Globus pallidus (tissue), 1 donor: ENCODE measurements at places on chromosomes 12 and 14.

- DNase-seq, result no peak
These were observed 272.2 kb downstream of the ALG10B start for GRCh38 chr12:38588624-38589305.

- DNase-seq, result peak; percentile 67
These were observed 375.3 kb downstream of the C12orf75 start for GRCh38 chr12:105705765-105706164.

- DNase-seq, result no peak
These were observed 1.3 kb downstream of the PNP start for GRCh38 chr14:20470603-20470901.

- DNase-seq, result no peak
These were observed 148.8 kb upstream of the BMP4 start for GRCh38 chr14:54105406-54105805.

- DNase-seq, result no peak
These were observed 636 bp downstream of the ZFYVE21 start for GRCh38 chr14:103716091-103716801.

DNA sequence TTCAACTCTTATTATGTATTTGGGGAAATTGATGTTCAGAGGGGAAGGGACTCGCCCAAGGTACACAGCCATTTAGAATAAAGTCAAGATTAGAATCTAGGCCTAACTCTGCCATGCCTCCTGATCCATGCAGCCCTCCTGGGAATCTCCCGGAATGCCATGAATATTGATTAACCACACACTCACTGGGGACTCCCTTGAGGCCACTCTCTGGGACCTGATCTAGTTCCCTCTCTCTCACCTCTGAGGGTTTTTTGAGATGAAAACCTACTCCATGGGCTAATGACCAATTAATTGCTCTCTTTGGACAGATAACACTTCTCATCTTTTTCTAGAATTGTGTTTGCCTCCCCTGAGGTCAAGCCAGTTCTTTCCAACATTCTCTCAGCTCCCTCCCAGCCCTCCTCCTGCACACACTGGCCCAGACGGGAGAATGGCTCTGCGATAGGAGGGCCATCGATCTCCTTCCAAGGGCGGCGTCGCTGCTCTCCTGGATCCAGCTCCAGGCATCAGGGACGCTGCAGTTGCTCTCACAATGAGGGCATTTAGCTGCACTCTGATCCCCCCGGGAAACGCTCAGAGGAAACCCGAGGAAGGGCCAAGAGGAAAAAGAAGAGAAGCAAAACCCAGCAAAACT, 22.6 kb downstream of the WSCD2 start:
- DNase-seq, result no peak

- no peak for DNase-seq
These were observed 32.7 kb upstream of the KLRF1 start for GRCh38 chr12:9794484-9795093.

DNA sequence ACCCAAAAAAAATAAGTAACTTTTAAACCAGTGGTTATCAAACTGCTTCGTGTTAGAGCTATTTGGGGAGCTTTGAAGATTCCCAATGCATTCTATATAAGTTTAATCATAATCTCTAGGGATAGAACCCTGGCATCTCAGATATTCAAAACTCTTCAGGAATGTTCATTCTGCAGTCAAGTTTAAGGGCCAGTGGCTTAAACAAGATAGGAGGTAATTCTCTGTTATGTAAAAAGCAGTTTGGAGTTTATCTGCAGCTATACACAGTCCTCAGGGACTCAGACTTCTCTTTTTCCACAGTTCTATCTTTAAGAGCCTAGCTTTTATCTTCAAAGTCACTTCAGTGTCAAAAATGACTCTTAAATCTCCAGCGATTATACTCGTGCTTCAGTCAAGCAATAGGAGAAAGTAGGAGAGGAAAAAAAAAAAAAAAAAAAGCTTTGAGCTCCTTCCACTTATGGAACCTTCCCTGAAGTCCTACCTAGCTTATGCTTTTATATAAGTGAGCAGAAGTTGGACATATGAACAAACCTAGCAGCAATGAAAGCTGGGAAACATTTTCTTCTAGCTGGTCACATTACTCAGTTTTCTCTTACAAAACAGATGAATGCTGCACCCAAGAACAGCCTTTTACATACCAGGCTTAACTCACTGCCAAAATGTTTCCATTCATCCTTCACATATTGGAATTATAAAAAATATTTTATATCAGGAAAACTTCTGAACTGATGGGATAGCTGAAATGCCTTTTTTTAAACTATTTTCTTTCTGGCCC, 302.8 kb downstream of the FSCB start:
- DNase-seq, result no peak

- DNase-seq, result peak; percentile 28
These were observed 151.8 kb downstream of the CRADD start for GRCh38 chr12:93829016-93829415.

- no peak for DNase-seq
These were observed 219.0 kb upstream of the RTL1 start for GRCh38 chr14:101122237-101123141.

GRCh38 chr14:45251912-45252311, 1.1 kb downstream of the MIS18BP1 start:
- DNase-seq, result peak; percentile 26

DNA sequence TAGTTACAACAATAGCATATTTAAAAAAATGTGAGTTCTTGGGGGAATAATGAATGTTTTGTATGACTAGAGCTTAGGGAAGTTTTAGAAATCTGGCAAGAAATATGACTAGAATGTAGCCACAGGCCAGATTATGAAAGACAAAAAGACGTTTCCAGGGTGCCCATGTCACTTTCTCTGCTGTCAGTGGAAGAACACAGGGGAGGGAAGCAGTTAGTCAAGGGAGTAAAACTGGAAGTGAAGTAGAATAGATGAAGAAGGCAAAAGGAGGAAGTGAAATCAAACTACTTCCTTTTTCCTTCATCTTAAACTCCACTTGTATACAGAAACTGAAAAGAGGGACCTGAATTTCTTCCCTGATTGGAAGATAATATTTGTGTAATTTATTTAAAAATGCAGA, 81.2 kb upstream of the ATP2B1 start:
- peak; percentile 51 for DNase-seq

DNA sequence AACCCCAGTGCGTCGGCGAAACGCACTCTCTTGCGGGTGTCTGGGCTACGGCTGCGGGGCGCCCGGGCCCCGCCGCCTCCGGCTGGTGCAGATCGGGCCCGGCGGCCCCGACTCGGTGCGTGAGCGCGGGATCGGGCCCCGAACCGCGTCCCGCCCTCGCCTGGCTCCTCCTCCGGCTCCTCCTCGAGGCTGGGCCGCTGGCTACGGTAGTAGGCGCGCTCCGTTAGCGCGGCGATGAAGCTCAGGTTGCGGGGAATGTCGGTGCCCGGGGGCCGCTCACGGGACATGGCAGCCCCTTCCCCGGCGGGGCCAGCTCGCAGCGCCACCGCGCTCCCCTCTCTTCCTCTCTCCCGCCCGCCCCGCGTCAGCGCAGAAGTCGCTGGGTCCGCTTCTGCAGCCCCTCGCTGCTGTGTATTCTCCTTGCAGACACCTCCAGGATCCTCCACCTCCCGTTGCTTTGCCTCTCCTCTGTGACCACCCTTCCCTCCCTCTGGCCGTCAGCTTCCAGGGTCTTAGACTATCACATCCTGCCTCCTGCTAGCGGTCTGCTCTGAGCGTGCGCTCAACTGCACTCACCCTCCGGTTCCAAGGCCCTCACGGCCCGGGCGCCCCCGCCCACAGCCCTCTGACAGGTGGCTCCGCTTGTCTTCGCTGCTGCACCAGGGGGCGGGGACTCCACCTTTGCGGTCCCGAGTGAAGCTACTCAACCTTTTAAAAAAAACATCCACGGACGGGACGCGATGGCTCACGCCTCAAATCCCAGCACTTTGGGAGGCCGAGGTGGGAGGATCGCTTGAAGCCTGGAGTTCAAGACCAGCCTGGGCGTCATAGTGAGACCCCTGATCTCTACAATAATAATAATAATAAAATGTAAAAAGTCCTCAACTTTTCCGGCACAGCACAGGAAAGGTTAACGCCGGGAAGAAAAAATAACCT, at the start of gene PPP1R3E:
TSS of gene PPP1R3E (minus strand) at position 570 of the 936 bp plus-strand sequence. CDS start at position 287, 283 bp downstream.
- peak; percentile 61 for DNase-seq
